ENCODE measurements at places on chromosomes 2 and 18.

DNA sequence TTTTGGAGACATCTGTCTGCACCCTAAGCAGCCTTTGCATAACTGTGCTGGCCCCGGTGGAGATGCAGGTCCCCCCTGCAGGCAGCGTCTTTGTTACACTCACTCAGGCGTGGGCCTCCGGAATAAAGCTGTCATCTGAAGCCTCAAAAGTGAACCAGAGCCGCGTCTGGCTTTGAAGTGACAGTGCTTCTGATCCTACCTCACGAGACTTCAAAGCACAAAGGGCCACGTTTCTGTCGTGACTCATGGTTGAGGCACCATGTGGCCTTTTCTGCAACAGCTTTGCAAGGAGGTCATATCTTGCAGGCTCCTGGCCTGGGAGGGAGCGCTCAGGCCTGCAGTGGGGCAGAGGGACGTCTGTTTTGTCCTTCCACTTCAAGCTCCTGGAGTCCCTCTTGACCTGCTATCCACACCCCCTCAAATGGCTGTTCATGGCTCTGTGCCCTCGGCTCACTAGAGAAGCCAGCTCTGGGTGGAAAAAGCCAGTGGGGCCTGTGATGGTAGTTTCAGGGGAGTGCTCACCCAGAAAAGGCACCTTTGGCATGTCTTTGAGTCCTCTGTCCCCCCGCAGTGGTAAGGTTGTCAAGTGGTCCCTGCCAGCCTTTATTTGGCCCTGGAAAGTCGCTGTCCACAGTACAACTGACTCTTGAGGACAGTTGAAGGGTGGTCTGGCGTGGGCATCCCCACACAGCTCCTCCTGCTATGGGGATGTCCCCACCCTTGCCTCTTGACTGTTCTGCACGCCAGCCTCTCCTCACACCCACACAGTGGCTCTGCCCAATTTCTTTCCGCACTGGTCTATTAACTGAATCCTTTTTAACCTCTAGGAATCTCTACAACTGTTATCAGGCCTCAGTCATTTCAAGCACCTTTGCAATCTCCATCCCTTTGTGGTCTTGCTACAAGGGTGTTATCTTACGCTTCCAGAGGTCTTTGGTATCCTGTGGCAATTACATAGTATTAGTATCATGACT, 19.3 kb downstream of the GPR55 start:
- peak; percentile 63 for DNase-seq

GRCh38 chr18:11653521-11653920, 35.5 kb upstream of the GNAL start:
- no peak for DNase-seq

- no peak for DNase-seq
Measured at GRCh38 chr2:10305715-10306114, 3.0 kb downstream of the HPCAL1 start.

DNA sequence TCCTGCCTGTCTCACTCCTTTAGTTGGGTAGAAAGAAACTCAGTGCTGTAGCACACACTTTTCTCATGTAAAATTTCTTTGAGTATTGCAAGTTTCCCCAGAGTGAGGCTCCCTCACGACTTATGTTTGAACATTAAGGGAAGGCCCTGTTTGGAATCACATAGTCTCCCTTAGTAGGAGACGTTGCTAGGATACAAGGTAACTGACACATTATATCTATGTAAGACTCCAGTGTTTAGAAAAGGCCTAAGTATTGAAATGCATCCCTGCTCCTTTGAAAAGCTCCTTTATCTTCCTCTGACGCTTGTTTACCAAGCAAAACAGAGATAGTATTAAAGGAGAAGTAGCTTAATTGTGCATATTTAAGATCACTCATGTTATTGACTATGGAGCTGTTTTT, 248.2 kb downstream of the PHLPP1 start:
- no peak for DNase-seq

DNA sequence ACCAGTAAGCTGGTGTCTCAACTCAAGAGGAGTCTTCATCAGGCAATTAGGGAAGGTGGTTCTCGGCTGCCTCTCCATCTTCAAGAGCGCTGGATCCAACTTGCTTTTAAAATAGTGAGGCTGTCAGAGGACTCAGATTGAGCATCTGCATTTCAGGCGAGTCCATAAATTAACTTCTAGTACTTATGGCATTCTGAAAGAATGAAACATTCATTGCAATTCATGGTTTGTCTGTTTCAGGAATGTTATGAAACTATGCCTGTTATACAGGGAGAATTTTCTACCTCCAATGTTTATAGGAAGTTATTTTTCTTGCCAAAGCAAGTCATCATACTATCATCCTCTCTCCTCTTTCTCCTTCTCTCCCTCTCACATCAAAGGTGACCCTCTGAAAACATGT, 883.2 kb downstream of the SLC4A3 start:
- no peak for DNase-seq

DNA sequence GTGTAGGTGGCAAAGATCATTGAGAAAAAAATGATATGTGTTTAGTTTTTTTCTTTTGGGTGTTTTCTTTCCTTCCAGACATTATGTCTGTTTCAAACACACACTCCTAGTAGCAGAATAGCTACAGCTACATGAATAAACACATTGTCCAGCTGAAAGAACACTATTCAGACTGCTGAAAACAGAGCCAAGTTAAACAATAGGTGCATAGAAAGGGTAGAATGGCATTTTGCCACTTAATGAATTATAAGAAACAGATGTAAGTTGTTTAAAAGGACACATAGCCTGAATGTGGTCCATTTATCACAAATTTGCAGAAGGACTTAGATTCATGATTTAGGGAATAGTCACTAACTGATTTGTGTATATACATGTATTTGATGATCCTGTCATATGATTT, 20.1 kb downstream of the CTLA4 start:
- DNase-seq = no peak

- no peak for DNase-seq
Measured at GRCh38 chr2:55047677-55048299, 2.5 kb downstream of the RTN4 start.

DNA sequence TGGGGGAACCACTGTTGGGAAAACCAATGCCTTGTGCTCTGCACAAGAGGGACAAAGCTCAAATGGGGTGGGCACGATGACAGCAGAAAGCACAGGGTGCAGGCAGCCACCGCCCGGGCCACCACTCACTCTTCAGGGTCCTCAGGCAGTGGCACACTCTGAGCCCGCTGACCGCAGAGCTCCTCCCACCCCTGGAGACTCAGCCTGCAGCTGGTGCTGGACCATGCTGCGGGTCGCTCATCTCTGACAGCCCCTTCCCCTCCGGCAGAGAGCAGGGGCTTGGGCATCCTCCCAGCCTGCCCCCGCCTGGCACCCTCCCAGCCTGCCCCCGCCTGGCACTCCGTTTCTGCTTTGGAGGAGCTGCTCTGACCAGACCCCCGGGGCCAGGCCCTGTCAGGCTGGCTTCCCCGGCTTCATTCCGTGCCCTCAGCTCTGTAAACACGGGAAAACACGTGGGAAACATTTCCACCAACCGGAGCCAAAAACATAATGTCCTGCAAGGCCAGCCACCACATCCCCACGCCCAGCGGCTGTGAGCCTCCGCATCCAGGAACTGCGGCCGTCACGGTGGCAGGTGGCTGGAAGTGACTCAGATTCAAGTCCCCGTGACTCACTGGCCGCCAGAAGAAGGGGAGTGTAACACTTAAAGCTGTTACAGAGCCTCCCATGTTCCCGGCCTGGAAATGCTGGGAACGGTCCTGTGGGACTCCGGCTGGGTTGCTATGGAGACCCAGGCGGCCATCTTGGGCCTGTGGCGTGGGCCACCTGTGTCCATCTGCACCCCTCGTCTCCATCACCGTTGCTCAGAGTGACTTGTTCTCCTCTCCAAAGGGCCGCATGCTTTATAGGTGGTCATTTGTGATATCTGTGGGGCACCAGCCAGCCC, 6.8 kb upstream of the SNED1 start:
- DNase-seq = no peak

- DNase-seq = no peak
Measured at GRCh38 chr2:24515831-24516230, 24.8 kb downstream of the NCOA1 start.

DNA sequence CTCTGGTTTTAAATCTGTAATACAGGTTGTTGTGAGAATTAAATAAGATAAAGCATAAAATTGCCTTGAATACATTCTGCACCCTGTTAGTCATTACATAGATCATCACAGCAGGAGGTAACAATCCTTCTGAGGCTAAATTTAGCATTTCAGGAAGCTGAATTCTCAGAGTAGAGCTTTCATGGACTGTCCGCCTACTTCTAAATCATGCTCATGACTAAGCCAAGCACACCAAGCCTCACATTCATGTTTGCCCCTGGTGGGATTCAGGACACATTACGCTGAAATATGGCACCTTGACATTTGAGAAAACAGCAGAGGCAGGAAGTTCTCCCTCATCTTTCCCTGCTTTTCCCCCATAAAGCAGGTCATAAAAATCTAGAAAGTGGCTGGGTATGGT, 16.6 kb upstream of the PIK3C3 start:
- DNase-seq = no peak

DNA sequence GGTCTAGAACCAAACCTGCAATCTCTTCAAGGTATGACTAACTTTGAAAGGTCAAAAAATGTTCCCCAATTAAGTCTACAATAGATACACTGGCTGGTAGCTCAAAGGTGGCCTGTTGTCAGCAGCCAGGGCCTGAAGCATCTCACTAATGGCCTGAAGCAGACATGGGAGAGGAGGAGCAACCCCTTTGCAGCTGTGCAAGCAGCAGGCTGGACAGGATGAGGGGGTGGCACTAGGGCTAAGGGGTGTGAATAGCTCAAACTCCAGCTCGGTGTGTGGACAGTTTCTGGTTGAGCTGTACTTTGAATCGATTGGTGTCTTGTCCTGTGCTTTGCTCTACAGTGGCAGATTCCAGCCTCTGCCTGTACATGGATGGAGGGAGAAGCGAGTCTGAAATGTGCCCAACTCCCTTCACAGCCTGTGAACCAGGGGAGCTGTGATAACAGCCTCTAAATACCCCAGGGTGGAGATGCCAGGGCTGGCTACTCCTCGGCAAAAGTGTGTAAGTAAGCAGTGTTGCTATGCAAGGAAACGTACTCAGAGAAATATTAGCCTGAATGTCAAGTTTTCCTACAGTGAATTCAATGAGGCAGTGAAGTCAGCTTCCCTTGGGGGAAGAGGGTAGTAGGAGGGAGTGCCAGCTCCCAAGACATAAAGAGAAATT, 34.7 kb upstream of the DTNB start:
- DNase-seq = no peak

GRCh38 chr2:23606196-23606595, 221.2 kb downstream of the KLHL29 start:
- DNase-seq = no peak

GRCh38 chr2:222481941-222482340, 57.6 kb downstream of the SGPP2 start:
- no peak for DNase-seq

GRCh38 chr2:176088048-176088936, 4.2 kb upstream of the HOXD13 start:
- DNase-seq = no peak

DNA sequence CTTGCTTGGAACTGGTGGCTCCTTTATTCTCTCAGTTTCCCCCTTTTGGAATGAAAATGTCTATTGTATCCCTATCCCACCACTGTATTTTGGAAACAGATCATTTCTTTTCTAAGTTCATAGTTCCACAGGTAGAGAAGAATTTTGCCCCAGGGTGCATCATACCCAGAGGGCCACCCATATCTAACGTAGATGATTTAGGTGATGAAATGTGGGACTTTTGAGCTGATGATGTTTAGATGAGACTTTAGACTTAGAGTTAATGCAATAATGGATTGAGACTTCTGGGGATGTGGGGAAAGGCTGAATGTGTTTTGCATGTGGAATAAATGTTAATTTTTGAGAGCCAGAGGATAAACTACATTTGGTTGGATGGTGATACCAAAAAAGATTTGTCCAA, 107.9 kb upstream of the CYP26B1 start:
- DNase-seq = no peak

DNA sequence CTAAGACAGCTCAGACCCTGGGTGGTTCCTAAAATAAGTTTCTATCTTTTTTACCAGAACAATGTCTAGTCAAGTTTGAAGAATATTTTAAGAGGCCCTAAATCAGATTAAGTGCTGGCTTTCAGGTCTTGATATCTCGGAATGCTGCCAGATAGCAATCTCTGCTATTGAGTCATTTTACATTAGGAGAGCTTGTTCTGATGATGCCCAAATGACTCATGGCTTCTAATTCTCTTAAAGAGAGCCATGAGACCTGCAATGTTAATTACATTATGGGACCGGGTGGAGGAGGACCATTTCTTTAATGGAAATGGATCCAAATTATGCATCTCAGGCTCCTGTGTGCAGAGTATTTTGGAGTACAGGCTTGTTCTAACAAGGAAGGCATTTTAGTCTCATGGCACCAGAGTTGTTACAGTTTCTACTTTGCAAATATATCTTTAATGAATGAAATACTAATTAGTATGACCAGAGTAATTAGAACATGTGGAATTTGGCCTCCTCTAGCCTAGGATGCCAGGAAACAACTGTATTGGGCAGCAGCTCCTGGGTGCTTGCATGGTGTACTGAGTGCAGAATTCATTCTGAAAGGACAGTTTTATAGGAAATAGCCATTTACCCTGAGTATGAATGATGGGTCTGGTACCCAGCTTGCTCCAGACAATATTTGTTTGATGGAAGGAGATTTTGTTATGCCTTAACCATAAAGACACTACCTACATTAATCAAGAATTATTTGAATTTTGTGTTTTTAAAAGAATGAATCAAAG, 94.0 kb upstream of the SULT1C3 start:
- no peak for DNase-seq

DNA sequence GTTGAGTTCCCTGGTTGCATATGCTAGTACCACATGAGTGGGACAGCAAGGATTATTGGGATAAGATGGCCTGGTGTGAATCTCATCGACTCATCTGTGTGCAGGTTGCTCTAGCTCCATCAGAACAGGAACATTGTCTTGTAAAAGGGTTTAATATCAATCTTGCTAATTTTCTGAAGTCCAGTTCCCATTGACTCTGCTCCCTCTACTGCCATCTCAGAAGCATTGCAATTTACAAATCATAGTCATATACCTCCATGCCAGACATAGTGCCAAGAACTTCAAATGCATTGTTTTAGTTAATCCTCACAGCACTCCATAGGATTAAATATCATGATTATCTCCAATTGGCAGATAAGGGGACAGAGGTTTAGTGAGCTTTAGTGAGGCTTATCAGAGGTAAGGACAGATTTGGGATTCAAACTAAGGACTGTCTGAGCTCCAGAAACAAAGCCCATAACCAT, 4.8 kb upstream of the STAT4 start:
- no peak for DNase-seq

DNA sequence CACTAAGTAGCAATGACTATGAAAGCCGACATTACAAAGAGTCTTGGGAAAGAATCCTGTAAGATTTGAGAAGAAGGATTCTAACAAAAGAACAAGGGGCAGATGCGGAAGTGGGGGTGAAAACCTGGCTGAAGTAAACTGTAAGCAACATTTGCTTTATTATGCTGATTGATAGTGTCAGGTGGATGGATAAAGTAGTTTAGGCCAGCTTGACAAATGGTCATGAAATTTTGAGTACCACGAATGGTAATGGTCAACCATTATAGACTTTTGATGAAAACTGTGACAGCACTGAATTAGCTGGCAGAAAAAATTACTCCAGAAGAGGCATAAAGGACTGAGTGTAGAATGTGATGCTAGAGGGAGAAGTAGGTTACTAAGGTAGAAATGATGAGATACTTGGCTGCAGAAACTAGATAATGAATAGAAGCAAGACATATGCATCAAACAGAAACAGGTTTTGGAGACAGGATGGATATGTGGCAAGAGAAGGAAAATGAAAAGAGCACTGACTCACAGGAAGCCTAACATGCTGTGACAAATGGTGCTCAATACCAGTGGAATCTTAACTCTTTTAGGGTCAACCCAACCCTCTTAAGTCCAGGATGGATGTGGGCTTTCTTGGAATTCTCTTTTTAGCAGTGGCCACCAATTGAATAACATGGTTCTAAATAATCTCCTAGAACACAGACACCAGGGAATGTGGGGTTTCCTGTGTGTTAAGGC, 6.8 kb downstream of the THUMPD2 start:
- no peak for DNase-seq
